ENCODE measurements at places on chromosomes 16 and 17.

DNA sequence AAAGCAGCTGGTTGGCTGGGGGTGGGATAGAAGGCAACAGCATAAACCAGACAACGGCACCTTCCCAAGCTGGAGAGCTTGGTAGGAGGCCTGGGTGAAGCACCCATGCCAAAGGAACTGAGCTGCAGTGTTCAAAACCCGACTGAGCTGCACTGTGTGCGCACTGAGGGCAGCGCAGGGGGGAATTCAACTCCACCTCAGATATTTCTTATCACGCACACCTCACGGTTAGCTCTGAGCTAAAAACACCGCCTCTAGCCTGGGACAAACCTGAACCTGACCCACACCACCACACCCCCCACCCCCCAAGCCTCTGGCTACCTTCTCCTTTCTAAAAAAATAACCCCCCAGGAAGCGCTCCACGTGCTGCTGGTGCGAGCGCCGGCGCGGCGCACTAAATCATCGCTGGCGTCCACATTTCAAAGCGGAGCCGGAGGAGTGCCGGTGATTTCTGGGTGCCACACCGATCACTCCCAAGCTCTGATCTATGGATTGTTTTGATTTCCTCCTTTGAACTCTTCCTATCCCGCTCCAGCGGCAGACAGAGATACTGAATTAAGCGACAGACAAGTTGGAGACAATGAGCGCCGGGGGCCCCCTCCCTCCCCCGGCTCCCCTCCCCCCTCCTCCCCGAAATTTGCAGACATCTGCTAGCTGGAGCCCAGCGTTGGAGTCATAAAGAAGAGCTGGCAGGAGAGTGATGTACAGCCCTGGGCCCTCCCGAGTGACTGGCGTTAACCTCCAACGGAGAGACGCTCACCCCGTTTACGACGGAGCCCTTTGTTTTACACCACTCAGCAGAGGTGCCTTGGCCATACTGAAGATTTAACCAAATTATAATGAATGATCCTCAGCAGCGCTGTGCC, 85.0 kb downstream of the NOG start:
- peak; percentile 79 for DNase-seq

- DNase-seq, result no peak
Measured at GRCh38 chr16:3152991-3153368, 18.2 kb downstream of the ZNF213 start.

- no peak for DNase-seq
Measured at GRCh38 chr16:78034530-78034929, 12.2 kb downstream of the CLEC3A start.

DNA sequence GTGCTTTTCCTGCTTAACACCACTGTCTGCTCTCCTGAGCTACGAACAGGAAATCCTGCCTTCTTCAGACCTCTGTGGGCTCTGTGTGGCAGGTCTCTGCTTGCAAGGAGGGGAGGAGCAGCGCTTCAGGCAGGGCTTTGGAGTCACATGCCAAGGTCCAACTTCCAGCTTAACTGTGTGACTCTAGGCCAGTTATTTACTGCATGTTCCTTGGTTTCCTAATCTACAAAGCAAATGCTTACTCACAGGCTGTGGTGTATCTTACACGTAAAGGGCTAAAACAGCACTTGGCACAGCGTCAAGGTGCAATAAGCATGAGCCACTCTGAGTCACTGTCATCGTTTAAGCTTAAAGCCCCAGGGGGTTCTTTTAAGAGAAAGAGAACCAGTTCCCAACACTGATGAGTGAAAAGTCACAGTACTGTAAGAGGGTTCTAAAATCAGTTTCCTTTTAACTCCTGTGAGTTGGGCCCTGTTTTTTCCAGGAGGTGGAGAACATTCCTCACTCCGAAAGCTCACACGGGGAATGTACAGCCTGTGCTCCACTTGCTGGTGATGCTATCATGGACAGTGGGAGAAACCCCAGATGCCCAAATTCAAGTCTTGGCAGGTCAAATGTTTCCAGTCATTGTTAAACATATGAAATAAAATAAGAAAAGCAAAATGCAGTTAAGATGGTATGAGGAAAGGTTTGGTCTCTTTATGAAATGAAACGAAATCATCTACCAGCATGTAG, 54.1 kb upstream of the BCAR1 start:
- peak; percentile 69 for DNase-seq

- no peak for DNase-seq
Measured at GRCh38 chr17:64783031-64783461, 120.9 kb upstream of the SMURF2 start.

- no peak for DNase-seq
Measured at GRCh38 chr16:80527297-80527696, 13.5 kb upstream of the DYNLRB2 start.

GRCh38 chr17:17344507-17345293, 41.5 kb downstream of the NT5M start:
- DNase-seq, result no peak
